Brain microvascular endothelial cell (primary cell): ENCODE measurements at places on chromosomes 7 and 10.

GRCh38 chr10:132043861-132044695 is 21.7 kb upstream of the JAKMIP3 start:
- DNase-seq, result no peak

GRCh38 chr10:3132036-3133025 is 40.3 kb downstream of the PITRM1 start:
- DNase-seq, result no peak

DNA sequence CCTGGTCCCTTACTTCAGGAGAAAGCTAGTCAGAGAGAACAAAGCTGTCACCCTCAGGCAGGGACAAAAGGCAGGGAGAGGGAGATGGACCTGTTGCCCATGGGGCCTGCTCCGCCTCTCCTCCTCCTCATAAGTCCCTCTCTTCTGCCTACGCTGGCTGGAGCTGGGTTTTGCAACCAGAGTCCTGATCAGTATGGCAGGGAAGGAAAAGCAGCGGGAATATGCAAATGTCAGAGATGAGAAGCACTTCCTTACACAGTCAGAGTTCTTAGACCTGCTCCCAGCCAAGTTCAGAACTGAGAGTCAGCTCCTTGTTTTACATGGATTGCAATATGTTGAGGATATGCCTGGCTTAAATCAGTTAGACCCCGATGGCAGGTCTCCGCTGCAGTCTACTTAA is 231.1 kb downstream of the ADAM12 start:
- DNase-seq, result no peak

GRCh38 chr10:91564508-91564907 is 68.4 kb downstream of the PPP1R3C start:
- DNase-seq, result no peak

GRCh38 chr7:18504965-18505364 is 9.4 kb downstream of the HDAC9 start:
- DNase-seq, result no peak

DNA sequence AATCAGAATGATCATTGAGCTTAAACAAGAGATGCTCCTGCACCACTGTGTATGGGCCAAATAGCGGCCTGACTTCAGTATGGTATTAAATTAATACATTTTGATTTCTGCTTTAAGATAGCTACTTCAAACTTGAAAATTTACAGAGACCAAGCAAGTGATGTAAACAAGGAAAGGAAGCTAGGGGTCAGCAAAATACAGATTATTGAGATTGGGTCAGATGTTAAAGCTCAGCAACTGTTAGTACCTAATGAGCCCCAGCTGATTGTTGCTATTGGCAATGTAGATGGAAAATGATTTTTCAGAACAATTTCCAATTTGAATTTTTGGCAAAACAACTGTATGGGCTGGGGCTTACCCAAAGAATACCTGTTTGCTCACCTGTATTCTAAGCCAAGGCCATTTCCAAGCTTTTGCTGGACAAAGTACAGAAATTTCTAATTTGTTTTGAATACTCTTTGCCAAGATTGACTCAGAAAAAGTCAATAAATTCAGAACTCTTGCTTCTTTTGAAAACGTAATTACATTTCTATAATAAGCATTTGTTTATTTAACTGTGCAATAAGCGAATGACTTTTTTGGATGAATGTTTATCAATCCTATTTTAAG is 23.0 kb upstream of the DLD start:
- DNase-seq, result no peak

GRCh38 chr7:1085910-1086421 is 1.9 kb upstream of the GPER1 start:
- DNase-seq, result no peak
